T-helper 9 cell (primary cell): ENCODE measurements at places on chromosomes 7 and 10.

- DNase-seq: no peak
Measured at GRCh38 chr7:130867039-130867438, 133.0 kb upstream of the KLF14 start.

DNA sequence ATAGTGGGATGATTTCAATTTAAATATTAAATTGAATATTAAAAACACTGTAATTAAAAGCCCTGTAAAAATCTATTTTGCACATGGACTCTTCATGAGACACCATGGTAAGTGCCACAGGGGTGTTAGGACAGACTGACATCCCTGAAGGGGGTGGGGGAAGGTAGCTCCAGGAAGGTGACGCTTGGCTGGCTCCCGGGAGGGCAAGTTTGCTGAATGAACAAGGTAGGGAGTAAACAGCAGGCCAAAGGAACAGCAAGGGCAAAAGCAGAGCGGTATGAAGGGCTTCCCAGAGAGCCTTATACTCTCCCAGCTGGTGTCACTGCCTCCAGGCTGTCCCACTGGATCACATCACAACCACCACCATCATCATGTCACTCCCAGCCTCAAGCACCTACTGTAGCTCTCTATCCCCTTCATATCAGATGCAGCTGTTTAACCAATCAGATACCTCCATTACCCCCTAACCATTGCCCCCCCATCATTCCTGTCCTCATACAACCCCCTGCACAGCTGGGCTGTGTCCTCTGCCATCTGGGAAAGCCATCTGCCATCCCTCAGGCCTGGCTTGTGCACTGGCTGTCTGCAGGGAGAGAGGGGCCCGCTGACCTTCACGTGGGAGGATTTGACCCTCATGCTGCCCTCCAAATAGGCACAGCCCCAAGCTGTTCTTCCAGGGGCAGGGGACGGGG is 19.5 kb downstream of the HSPA12A start:
- no peak for DNase-seq

GRCh38 chr7:14765731-14766130 is 136.8 kb downstream of the DGKB start:
- DNase-seq: no peak

GRCh38 chr10:100033766-100034418 is 24.1 kb upstream of the DNMBP start:
- DNase-seq: no peak

GRCh38 chr10:110643653-110644597 is at the start of gene RBM20:
Gene RBM20, plus strand, starts transcription at chr10:110644336. Its CDS starts 119 bp downstream, at chr10:110644455.
- DNase-seq: no peak

- DNase-seq: peak; percentile 15
Measured at GRCh38 chr7:44257618-44258422, 57.0 kb downstream of the YKT6 start.

DNA sequence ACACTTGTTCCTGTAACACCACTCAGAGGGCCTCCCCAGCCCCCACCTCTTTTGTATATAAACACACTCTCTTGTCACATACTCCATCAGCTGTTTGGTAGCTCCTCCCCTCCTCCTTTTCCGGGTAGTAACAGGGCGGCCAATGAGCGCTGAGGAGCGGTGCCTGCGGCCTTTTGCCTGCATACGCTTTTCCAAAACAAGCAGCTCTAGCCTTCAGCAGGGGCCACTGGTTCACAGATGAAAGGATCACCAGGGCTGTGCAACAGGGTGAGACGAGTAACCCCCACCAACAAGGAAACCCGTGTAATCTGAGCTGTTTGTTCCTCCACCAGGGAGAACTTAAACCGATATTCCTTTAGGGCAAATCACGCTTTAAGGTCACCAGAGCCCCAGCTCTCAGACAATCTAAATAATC is 3.9 kb downstream of the UBE2H start:
- DNase-seq: peak; percentile 68

- DNase-seq: no peak
Measured at GRCh38 chr10:51928162-51928561, 228.8 kb upstream of the CSTF2T start.

DNA sequence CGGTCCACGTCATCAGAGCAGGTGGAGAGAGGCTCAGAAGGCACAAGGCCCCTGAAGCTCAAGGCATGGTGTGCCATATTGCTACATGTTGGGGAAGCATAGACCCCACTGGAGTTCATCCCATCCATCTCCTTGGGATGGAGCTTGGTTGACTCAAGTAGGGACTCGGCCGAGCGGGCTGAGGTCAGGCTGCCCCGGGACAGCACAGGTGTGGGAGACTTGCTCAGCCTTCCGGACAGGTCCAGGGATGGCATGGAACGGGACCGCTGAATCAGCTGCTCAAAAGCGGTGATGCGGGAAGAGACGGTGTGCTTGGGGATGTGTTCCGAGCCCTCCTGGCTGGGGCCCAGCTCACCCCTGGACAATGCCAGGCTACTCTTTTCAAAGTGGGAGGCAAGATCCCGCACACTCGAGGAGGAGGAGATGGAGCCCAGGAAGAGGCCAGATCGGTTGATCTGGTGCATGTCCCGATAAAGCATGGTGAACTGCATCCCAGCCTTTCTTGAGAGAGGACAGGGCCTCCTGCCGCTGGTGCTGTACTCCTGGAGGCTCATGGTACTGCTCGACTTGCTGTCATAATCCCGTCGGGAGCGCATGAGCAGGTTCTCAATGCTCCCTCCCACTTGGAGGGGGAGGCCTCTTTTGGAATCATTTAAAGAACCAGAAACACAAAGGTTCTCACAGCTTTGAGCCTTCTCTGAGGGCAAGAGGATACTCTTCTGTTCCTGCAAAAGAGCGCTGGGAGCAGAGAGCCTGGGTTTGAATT is 65.6 kb upstream of the PDLIM1 start:
- no peak for DNase-seq

DNA sequence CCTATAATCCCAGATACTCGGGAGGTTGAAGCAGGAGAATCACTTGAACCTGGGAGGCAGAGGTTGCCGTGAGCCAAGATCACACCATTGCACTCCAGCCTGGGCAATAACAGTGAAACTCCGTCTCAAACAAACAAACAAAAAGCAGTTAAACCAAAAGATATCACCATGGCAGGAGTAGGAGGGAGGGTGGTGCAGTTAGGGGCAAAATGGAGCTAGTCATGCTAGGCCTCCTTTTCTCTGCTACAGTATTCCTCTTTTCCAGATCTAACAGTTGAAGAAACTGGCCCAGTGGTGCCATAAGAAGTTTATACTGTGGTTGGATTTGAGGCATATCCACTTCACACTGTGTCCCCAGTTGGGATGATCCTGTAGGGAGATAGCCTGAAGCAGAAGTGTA is 261.6 kb downstream of the SKIDA1 start:
- no peak for DNase-seq

- DNase-seq: no peak
Measured at GRCh38 chr7:151468217-151469018, 28.5 kb upstream of the CRYGN start.

- DNase-seq: no peak
Measured at GRCh38 chr10:29766753-29767152, 132.0 kb upstream of the SVIL start.

DNA sequence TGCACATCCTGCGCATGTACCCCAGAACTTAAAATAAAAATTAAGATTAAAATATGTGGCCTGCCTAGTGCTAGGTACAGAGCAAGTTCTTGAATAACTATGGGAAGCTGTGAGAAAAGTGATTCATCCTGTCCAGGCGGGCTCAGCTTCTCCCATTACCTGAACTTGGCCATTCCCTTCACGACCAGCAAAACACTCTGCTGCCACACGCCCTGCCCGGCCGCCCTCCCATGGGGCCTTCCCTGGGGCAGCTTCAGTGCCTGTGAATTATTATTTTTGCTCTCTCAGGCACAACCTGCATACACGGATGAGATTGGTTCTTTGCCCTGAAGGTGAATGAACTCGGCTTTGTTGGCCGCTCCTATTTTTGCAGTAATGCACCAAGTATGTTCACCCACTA is 209.2 kb upstream of the SHH start:
- DNase-seq: no peak

- no peak for DNase-seq
Measured at GRCh38 chr10:132058111-132058745, 7.5 kb upstream of the JAKMIP3 start.

DNA sequence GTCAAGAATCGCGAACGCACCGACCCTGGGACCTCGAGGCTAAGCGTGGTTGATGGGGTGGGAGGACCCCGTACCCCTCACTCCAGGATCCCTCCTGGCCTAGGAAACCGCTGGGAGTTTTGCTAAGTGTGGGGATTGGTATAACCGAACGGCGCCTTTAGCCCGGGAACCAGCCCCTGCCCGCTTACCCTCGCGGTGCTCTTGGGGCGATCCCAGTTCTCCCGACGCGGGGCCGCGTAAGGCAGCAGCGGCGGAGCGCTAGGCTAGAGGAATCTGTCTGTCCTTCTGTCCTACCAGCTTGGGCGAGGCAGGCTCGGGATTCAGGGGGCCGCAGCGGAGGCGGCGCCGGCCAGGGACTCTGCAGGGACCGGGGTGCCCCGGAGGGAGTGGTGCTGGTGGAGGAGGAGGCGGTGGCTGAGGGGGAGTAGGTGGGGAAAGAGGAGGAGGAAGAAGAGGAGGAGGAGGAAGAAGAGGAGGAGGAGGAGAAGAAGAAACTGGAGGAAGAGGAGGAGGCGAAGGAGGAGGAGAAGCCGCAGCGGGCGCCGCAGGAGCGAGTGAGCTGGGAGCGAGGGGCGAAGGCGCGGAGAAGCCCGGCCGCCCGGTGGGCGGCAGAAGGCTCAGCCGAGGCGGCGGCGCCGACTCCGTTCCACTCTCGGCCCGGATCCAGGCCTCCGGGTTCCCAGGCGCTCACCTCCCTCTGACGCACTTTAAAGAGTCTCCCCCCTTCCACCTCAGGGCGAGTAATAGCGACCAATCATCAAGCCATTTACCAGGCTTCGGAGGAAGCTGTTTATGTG is 439 bp upstream of the EMX2 start:
- no peak for DNase-seq

GRCh38 chr7:134378562-134378961 is 61.8 kb upstream of the SLC35B4 start:
- DNase-seq: no peak

DNA sequence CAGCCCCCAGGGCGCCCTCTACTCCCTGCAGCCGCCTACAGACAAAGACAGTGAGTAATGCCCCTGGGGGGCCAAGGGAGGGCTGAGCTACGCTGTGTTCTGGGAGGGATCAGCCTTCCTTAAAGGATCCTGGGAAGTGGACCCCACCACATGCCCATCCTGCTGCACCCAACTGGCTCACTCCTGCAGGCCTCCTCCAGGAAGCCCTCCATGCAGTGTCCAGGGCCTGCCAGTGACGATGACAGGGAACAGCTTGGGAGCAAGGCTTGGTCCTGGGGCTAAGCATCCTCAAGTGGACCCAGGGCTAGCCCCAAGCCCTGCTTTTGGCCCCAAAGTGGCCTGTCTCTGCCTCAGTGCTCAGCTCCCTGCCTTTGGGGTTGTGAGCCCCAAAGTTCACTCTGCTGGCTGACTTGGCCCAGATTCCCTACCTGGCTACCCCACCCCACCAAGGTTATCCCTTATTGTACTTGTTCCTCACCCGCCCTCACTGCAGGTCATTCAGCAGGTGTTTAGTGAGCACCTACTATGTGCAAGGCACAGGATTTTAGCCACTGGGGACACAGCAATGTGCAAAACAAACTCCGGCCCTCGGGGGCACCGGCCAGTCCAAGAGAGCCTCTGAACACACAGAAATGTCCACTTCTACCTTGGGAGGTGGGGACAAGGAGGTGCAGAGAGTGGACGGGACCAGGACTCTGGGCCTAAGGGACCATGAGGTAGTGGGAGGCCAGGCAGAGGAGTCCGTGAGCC is 83.5 kb downstream of the MYL10 start:
- DNase-seq: no peak

GRCh38 chr10:17788646-17789045 is 20.5 kb upstream of the MRC1 start:
- DNase-seq: no peak

GRCh38 chr7:145534301-145534700 is 582.3 kb upstream of the CNTNAP2 start:
- DNase-seq: no peak

GRCh38 chr10:49109669-49110340 is 5.5 kb downstream of the VSTM4 start:
- no peak for DNase-seq

GRCh38 chr7:104820836-104821535 is 193.0 kb upstream of the KMT2E start:
- no peak for DNase-seq

DNA sequence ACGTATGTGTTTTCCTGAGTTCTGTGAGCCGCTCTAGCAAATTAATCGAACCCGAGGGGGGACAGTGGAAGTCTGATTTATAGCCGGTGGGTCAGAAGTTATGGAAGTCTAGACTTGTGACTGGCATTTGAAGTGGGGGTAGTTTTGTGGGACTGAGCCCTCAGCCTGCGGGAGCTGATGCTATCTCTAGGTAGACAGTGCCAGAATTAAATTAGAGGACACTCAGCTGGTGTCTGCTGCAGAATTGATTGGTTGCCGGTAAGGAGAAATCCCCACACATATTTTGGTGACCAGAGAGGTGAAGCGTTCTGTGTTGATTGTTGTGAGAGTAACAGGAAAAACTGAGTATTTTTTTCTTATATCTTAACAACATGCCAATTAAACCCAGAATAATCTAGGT is 143.8 kb upstream of the ADCY1 start:
- DNase-seq: no peak

DNA sequence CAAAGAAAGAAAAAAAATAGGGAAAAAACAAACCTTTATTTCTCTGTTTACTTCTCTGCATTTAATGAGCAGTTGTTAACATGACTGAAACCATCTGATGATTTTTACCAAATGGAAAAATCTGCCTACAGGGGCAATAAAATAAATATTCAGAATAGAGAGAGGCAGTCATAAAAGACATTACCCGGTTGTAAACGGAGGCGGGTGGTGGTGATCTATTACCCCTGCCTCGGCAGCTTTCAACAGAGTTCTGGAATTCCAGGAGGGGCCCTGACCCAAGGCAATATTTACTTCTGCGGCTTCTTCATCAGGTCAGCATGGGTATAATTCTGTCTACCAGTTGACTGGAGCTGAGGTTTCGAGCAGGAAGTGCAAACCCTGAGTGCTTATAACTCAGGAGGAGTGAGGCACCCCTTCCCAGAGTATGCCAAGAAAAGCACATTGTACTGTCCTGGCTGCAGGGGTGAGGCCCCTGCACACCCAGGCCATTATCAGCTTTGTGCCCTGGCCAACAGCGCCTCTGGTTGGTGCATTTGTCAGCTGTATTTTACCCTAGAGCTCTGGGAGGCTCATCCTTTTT is 8.2 kb upstream of the CXCL12 start:
- DNase-seq: no peak

- no peak for DNase-seq
Measured at GRCh38 chr7:43771128-43771527, 12.6 kb downstream of the BLVRA start.

DNA sequence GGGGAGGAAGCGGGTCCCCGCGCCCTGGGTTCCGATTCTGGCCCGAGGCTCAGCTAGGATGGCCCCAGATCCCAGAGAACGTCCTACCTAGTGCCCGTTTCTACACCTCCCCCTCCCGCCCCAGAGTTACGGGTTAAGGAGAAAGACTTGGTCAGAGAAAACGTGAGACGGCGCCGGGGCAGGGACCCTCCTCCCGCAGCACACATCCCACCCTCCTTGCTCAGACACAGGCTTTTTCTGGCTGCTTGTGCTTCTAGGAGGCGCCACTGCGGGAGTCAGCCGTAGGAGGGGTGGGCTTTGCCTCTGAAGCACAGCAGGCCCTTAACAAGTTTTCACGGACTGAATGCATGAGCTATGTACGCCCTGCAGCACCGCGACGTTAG is 104.9 kb upstream of the LEP start:
- no peak for DNase-seq
